Activated gamma-delta T cell treated with anti-CD3 and anti-CD28 coated beads, Interleukin-2, amount 50 U/mL, for 16 hours (primary cell): ENCODE measurements at places on chromosomes 4 and X.

- no peak for DNase-seq
Measured at GRCh38 chr4:159547645-159548308, 444.9 kb downstream of the RAPGEF2 start.

DNA sequence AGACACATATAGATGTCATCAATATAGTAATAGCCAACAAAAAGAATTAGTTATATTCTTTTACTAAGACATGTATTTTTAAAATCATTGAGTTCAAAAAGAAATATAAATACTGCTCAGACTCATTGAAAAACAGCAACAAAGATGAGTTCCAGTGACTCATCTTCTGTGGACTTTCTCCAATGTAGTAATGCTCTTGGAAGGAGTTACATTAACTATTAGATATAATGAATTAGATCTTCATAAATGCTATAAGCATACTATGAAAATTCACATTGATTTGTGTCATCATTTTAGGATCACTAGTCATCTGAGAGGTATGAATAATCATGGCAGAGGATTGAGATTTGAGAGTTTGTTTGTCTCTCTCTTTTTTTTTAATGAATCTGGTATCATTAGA lies 547.8 kb upstream of the PCDH7 start:
- DNase-seq = no peak

- no peak for DNase-seq
Measured at GRCh38 chr4:96598465-96598864, 758.6 kb downstream of the PDHA2 start.

DNA sequence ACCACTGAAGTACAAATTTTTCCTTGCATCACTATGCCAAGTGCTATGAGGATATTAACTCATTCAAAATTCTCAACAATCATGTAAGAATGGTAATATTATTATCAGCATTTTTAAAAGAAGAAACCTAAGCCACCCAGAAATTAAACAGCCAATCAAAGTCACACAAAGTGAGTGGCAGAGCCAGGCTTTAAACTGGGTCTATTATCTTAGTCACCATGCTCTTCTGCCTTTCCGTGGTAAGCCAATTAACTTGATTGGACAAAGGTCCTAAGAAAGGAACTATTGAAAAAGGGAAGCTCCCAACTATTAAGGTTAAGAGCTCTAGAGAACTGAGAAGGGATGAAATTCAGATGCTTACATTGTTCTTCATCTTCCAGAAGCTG lies 111.5 kb downstream of the ASB9 start:
- DNase-seq = no peak

- no peak for DNase-seq
Measured at GRCh38 chr4:123568936-123569335, 172.3 kb downstream of the SPRY1 start.

GRCh38 chr4:102466298-102466697 lies 34.9 kb upstream of the NFKB1 start:
- DNase-seq = no peak

DNA sequence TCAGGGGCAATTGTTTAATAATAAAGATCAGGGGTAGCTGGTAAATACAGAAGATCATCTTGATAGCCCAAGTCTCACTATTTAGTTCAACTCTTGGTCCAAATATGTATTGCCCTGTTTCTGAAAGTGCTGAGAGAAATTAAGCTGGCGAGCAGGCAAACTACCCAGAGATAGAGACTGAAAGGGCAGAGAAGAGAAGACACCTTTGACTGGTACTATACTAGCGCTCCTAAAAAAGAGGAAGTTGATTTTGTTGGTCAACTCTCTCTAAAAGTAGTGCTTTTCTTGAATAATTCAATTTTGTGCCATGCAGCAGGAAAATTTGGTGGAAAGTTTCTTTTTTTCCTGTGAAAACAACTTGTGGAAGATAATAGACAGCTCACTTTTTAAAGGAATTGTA lies 64.0 kb downstream of the IGSF1 start:
- DNase-seq = no peak

- DNase-seq = no peak
Measured at GRCh38 chr4:3769642-3770184, 3.5 kb downstream of the ADRA2C start.
